ENCODE measurements at places on chromosomes 6 and 20. TPM values are rescaled to one million over a fixed set of nuclear protein-coding genes. Genes with fewer than 3 reads are reported as not detected.

Gene HEY2
- 0.06 TPM for total RNA-seq

Gene VGLL2
- not detected for total RNA-seq

Gene VPS16
- 34.6 TPM for total RNA-seq

Gene OPN5
- not detected for total RNA-seq

Gene PRPH2
- 0.12 TPM for total RNA-seq

Gene MANEA
- 11.5 TPM for total RNA-seq

Gene MYT1
- total RNA-seq, result not detected

Gene SLC22A23
- 11.8 TPM for total RNA-seq

Gene NHSL1
- 10.8 TPM for total RNA-seq

Gene DEFB132
- total RNA-seq, result not detected

Gene SLC39A7
- total RNA-seq, result 143 TPM

Gene SNRPB
- 161 TPM for total RNA-seq

Gene BEND6
- 11.2 TPM for total RNA-seq

Gene RBPJL
- total RNA-seq, result not detected

Gene SDCBP2
- 2.6 TPM for total RNA-seq

Gene LY86
- total RNA-seq, result not detected

Gene SAPCD1
- 0.44 TPM for total RNA-seq

Gene DXO
- total RNA-seq, result 11.5 TPM

Gene ZNF165
- total RNA-seq, result 0.05 TPM

Gene LRFN2
- not detected for total RNA-seq

Gene TRIM15
- total RNA-seq, result not detected

Gene TRIM31
- total RNA-seq, result not detected

Gene EPB41L1
- 33.9 TPM for total RNA-seq

Gene SIRPG
- not detected for total RNA-seq

Data from cardiac ventricle fibroblast (primary cell).